ENCODE measurements at places on chromosomes 7 and 10.

DNA sequence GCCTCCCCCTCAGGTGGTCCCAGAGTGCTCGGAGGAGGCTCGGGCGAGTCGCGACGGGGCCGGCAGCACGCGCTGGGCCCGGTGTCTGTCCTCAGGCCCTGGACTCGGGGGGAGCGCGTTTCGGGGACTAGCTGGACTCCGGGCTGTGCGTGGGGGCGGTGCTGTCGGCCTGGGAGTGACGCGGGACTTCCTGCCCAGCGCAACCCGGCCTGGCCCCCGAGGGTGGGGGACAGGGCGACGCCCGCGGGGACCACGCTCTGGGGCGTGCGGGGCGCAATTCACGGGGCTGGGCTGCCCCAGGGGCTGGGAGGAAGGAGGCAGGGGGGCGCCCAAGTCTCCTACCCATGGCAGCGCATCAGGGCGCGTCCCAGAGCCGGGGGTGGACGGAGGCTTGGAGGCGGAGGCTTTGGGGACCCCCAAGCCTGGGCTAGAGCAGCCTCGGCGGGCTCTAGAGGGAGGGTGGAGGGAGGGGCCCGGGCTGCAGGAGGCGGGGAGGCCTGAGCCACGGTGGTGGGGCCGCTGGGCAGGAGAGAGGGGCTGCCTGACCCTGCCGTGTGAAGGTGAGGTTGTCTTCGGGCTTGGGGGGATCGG, 2.3 kb upstream of the VENTX start:
- no peak for DNase-seq

DNA sequence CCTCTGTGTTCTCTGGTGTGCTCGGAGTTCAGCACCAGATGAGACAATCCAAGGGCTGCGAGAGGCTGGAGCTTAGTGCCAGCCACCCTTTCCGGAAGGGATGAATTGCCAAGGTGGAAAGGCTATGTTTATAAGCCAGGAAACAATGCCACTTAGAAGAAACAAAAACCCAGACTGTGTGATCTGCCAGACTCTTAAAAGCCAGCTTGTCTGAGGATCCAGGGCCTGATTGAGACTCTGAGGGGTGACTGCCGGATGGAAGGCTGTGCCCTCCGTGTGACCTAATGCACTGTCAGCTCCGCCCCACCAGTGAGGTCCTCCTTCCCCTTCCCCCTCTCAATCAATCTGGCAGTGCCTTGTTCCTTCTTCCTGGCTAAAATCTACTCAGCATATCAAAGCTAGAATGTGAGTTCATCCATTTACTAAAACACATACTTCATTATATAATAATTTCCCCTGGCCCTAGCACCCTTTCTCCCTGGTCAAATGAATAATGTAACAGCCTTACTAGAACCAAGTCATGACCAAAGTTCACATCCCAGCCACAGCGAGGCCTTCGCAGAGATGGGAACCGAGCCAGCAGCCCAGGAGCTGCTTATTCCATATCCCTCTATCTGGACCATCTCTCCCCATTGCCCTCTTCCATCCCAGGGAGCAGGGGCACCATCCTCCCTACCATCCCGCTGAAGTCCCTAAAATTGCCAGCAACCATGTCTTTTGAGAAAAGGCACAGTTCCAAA, 25.5 kb downstream of the FAM107B start:
- peak; percentile 4 for DNase-seq

- DNase-seq, result no peak
These were observed 22.0 kb upstream of the EEPD1 start for GRCh38 chr7:36131026-36131425.

GRCh38 chr10:116974456-116975005, 30.5 kb downstream of the SHTN1 start:
- peak; percentile 90 for DNase-seq

DNA sequence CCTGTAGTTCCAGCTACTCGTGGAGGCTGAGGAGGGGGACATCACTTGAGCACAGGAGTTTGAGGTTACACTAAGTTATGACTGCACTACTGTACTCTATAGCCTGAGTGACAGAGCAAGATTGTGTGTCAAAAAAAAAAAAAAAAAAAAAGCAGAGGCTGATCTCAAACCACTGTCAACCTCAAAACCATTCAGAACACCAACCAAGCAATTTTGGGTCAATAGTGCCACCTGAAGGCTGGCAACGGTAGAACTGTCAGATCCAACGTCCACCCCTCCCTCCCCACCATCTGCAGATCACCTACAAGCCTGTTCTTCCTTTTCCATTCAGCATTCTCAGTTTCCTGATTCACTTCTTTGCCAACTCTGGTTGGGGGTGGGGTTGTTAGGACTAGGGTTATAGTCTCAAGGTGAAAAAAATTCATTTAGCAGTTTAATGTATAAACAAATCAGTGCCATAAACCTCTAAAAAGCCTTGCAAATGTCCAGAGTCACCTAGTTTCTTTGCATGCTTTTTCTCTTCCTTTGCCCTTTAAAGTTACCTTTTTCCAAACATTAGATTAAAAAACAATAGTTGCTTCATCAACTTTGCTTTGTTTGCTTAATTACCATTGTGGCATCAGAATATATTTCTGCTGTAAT, 2.6 kb downstream of the MRPS33 start:
- no peak for DNase-seq

- no peak for DNase-seq
These were observed 91.1 kb upstream of the DDC start for GRCh38 chr7:50656141-50656895.

- DNase-seq, result no peak
These were observed 114.0 kb upstream of the LYZL2 start for GRCh38 chr10:30743586-30743985.

GRCh38 chr10:97456034-97456685, 10.2 kb downstream of the ZDHHC16 start:
- DNase-seq, result no peak

DNA sequence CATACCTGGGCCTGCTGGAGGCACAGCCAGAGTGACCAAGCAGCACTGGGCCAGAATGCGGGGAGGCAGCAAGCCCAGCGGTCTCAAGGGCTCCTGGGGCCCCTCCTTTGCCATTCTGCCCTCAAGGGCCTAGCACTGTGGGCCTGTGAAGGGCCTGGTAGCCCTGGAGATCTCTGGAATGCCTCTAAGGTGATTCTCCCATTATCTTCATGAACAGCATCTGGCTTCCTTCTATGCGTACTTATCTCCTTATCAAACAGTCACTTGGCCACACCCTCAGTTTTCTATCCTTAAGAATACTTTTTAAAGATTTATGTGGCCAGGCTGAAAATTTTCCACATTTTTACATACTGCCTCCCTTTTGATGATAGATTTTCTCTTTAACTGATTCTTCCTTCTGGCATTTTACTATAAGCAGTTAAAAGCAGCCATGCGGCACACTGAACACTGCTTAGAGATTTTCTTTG, 67.5 kb upstream of the CCNY start:
- DNase-seq, result no peak

DNA sequence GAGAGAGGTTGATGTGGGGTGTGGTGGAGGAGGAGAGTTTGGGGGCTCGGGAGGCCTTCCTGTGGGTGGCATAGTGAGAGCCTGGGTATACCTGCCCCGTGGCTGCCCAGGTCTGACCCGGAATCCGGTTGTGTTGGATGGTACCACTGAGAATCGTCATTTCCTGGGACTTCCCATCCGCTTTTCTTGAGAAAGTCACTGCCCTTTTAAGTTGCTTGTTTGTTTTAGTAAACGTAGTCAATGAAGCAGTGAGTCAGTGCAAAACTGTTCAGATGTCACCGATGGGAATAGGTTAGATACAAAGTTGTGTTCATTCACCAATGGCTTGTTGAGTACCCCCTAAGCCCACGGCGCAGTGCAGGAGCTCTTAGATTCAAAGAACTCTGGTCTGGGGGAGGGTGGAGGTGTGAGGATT, 285.8 kb downstream of the CAMK1D start:
- no peak for DNase-seq

DNA sequence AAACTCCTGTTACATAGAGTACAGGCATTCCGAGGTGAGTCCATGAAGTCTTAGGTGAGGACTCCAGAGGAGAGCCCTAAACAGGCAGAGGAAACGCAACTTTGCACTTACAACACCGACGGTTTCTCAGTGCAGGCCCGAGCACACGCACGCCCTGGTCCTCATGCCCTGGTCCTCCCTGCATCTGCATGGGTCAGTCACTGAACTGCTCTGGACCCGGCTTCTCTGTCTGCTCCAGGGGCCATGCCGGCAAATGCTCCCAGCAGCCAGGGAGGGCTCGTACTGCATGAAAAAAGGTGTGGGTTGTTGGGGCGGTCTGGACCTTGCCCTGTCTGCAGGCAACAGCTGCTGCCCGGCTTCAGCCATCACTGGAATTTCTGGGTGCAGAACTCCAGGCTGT, 317.3 kb upstream of the SHH start:
- no peak for DNase-seq

DNA sequence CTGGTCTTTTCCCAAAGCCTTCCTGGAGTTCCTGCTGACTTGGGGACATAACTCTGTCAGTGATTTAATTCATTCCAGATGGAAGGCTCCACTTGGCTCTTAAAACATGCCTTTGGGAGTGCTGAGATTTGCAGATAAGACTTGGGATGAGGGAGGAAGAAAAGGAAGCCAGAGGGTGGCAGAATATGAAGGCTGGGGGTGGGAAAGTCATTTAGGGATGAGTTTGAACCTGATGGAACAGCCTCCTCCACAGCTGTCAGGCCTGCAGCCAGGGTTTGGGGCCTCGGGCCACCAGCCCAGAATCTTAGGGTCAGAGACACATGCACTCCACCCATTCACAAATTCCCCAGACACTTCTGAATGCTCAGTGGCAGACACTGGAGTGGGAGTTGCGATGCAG, 28.4 kb upstream of the EIF5AL1 start:
- no peak for DNase-seq

- DNase-seq, result no peak
These were observed 11.3 kb downstream of the PLAU start for GRCh38 chr10:73922007-73922863.

DNA sequence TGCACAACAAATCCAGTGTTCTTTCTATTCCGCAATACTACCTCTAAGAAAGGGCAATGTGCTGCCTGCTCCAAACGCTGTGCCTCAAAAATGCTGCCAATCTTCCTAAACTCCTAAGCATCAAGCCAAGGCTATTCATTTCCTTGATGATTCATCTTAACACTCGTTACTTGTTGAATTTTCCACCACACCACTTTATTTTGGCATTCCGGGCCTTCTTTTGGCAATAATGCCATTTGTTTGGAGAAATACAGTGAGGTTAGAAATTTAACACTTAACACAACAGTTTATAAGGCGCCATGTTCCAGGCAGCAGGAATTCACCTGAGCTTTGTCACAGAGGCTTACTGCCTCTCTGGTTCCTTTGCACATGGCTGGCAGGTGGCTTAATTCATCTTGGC, 82.6 kb upstream of the ABCB5 start:
- no peak for DNase-seq

GRCh38 chr10:125149680-125150047, 10.7 kb downstream of the CTBP2 start:
- DNase-seq, result no peak

GRCh38 chr10:6228647-6229046, 25.9 kb downstream of the PFKFB3 start:
- DNase-seq, result no peak

DNA sequence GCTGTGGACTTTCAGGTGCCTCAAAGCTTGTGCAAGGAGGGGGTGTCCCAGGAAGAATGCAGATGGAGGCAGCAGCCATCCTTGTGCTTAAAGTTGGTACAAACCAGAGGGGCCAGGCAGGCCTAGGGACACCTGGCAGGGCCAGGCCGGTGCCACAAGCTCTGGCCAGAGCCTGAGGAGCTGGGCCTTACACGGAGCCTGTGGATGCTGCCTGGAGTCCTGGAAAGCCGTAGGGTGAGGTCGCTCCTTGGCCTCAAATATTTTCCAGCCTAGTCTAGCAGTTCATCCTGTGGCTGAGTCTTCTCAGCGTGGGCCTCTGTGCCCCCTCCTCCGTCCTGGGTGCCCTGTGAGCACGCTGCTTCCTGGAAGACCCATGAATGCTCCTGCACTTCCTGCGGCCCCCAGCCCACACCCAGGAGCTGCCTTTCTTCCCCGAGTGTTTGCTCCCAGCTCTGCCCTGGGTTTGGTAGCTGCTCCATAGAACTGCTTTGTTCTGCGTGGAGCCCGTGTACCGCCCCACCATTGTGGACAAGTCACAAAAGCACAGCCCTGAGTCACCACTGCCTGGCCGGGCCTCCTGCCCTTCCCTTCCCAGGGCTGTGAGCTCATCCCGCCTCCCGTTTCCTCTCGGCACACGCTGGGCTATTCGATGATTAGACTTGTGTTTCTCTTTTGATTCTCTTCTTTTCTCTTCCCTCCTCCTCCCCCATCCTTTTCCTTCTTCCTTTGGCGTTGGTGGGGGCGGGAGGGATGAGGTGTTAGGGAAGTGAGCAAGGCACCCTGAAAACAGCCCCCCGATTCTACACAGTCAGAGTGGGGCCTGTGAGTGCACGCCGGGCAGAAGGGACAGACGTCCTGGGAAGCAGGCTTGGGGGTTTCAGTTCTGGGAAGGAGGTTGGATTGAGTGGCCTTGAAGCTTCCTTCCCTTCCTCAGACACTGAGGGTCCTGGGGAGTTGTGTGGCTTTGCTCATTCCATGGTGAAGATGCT, 73.2 kb upstream of the SHH start:
- DNase-seq, result peak; percentile 39

- DNase-seq, result no peak
These were observed 104.1 kb downstream of the ZNF467 start for GRCh38 chr7:149669121-149669818.

GRCh38 chr10:31000867-31001266, 30.8 kb downstream of the ZNF438 start:
- DNase-seq, result no peak

DNA sequence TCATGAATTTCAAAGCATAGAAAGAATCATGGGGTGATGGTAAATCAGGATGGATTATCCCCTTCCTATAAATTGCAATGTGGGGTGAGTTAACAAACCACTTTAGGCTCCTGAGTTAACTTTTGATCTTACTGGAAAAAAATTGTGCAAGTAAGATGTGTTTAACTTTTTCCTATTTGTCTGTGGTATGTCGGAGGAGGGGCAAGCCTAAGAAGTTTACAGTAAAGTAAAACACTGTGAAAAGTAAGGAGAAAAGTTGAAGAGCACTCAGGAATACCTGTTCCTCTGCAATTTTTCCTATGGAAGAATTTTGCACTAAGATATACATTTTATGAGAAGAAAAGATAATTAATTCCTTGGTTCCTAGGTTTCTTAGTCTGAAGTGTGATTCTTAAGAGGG, 44.4 kb downstream of the IFIT5 start:
- DNase-seq, result no peak
